Fibroblast of skin of left quadriceps (primary cell): ENCODE measurements at places on chromosomes 4 and X.

DNA sequence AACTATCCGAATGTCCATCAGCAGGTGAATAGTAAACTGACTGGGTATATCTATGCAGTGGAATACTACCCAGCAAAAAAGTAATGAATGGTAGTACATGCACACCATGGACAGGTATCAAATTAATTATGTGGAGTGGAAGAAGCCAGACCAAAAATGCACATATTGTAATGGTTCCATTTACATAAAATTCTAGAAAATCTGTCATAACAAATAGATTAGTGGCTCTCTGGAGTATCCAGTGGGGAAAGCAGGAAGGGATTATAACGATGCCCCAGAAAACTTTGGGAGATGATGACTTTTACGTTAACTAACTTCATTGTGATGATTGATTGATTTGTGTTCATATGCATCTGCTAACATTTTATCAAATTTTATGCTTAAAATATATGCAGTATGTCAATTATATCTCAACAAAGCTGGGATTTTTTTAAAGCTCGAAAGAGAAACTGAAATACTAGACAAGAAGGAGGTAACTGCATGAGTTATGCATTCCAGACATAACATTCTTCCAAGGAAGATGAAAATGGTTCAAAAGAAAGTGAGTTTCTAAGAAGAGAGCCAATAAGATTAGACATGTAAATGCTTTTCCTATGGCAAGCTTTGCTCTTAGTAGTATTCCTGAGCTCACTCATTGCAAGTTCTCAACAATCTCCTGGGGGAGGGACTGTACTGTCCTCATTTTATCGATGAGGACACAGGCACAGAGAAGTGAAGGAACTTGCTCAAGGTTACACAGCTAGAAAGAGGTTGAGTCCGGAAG, 58.6 kb upstream of the MSX1 start:
- DNase-seq: peak; percentile 24

DNA sequence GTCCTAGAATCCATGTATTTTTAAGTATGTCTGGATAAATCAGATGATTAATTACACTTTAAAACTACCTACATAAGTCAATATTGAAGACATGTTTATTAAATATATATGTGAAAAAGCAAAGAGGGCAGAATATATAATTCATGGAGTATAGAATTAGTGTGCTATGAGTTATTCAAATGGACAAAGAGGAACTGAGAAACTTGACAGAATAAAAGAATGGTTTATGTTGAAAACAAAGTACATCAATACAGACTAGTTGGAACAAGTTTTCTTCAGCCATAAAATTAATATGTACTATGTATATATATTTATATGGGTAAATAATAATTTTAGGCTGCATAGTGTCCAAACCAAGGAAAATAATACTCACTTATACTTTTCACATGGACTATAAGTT, 173.5 kb downstream of the NPFFR2 start:
- DNase-seq: no peak

GRCh38 chrX:93580634-93581033, 92.7 kb downstream of the NAP1L3 start:
- no peak for DNase-seq

DNA sequence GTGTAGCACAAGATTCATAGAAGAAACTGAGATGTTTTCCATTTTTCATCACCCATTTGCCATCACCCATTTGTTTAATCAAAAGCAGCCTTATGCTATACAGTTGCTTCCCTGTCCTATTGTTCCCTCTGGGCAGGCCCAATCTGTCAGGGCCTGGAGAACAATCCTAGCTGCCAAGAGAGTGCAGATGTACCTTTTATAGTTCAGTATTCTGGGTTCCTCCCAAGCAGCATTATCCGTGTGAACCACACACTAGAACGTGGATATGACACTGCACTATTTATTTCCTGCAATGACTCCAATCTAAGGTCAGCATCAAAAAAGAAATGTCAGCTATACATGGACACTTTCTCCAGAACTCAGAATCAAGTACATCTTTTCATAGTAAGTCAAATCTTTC, 269.0 kb downstream of the ADGRA3 start:
- DNase-seq: no peak

- DNase-seq: no peak
Measured at GRCh38 chr4:2961421-2961810, 1.8 kb downstream of the NOP14 start.

- DNase-seq: no peak
Measured at GRCh38 chr4:10738826-10739489, 54.4 kb upstream of the CLNK start.

- no peak for DNase-seq
Measured at GRCh38 chrX:109134777-109135176, 347.1 kb downstream of the GUCY2F start.

DNA sequence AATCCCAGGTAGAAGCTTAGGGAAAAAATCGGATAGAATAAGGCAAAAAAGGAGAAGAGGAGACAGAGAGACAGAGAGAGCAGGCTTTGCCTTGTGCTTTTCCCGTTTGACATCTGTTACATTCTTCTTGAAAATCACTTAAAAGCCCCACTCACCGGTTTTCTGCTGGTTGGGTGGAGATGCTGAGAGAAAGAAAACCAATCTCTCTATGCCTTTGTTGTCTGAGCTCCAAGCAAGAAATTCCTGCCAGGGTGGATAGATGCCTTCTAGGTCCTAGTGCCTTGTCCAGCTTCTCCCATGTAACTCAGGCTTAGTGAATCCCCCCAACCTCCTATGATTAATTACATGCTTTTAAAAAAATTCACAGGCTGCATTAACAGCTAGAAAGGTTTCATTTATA, at the start of gene DCX:
Gene DCX, minus strand, starts transcription at position 210 of the 400 bp plus-strand sequence. CDS start 1,794 bp downstream, outside the sequence.
- no peak for DNase-seq

GRCh38 chr4:23631255-23631950, 258.4 kb downstream of the PPARGC1A start:
- no peak for DNase-seq

DNA sequence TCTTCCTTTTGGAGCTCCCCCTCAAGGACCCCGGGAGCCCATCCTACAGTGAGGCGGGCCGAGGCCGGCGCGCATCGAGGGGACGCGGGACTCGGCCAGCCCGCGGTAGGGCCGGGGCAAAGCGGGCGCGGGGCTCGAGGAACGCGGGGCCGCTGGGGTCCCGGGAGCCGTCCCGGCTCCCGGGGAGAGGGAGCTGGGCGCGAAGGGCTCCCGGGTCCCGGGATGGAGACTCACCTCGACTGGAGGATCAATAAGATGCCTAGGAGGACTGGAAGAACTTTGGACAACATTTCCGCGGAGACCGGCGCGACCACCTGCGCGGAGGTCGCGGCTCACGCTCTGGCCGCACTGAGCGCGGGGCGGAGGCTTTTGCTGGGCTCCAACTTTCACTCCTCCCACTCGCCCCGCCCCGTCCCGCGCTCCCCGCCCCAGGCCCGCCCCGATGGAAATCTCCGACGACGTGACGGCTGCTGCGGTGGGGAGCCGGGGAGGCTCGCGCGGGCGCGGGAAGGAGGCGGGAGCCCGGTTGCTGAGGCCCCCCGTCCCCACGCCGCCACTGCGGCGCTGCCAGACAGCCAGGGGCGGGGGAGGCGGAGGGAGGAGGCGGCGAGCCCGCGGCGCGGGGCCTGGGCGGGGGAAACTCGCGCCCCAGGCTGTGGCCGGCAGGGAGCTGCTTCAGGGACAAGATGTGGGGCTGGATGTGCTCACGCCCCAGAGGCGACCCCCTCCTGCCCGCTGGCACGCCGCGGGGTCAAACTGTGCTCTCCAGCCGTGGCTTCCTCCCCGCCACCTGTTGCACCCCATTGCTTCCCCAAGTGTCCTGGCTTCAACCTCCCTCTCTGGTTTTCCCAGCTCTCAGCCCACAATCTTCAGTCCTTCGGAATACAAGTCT, at the start of gene GABRE:
Gene GABRE, minus strand, starts transcription at position 341 of the 892 bp plus-strand sequence. Its CDS starts 51 bp downstream, at position 290.
- peak; percentile 5 for DNase-seq

GRCh38 chr4:16031546-16032395, 52.1 kb downstream of the PROM1 start:
- no peak for DNase-seq

DNA sequence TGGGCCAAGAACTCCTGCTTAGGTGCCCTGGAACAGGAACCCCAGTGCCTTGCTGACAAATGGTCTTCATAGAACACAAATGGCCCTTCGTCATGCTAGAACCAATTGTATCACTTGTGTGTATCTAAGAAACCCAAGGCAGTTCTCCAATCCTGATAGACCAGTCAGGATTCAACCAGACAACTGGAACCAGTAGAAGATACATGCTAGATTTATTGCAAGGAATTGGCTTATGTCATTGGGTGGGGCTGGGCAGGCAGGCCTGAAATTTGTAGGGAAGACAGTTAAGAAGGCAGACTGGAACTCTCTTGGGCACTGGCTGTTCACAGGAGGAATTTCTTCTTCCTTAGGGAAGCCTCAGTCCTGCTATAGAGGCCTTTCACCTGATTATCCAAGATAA, 17.0 kb upstream of the TBL1X start:
- no peak for DNase-seq

GRCh38 chr4:128517739-128518510, 230.3 kb upstream of the PGRMC2 start:
- peak; percentile 93 for DNase-seq

DNA sequence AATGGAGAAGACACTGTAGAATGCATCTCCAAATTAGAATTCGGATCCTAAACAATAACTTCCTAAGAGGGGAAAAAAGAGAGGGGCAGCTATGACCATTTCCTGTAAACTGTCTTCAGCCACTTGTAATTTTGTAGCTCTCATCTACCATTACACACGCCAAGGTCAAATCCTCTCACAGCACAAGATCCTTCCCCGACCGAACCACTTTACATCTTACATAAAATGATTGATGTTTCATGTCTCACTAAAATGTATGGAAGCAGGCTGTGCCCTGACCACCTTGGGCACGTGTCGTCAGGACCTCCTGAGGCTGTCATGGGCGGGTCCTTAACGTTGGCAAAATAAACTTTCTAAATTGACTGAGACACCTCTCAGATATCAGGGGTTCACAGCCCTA, 24.1 kb upstream of the PBDC1 start:
- DNase-seq: no peak

GRCh38 chrX:10519761-10520160, 100.6 kb downstream of the MID1 start:
- no peak for DNase-seq

- DNase-seq: no peak
Measured at GRCh38 chr4:139278912-139279759, 889 bp downstream of the MGARP start.

GRCh38 chr4:78763251-78763650, 12.9 kb upstream of the BMP2K start:
- DNase-seq: no peak
